ENCODE measurements at places on chromosomes 7 and 10. TPM values are rescaled to one million over a fixed set of nuclear protein-coding genes. Genes with fewer than 3 reads are reported as not detected.

Gene CHST3
- total RNA-seq = 14.5 TPM

Gene ERVW-1
- not detected for total RNA-seq

Gene CACUL1
- total RNA-seq = 12.7 TPM

Gene CDHR3
- total RNA-seq = 1.3 TPM

Gene SPAG6
- total RNA-seq = not detected

Gene CTAGE4
- total RNA-seq = 0.29 TPM

Gene AKR1E2
- total RNA-seq = 18.0 TPM

GRCh38 chr10:95134490-95134889 is 59.5 kb upstream of the ACSM6 start:
- DNase-seq = no peak

DNA sequence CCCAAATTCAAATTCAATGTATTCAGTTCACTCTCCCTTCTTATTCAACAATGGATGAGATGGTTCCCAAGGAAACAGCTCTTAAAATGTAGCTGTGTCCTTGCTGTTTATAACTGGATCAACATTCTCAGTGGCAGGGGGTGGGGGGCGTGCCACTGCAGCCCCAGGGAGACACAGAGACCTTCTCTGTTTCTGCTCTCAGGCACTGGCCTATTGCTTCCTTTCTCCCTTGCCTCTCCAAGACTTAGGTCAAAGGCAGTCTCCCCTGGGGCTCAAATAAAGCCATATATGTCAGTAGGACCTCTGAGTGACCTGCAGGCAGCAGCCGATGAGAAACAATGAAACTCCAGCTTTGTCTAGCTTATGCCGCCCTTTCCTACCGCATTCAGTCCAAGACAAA is 20.7 kb downstream of the VSTM4 start:
- no peak for DNase-seq

DNA sequence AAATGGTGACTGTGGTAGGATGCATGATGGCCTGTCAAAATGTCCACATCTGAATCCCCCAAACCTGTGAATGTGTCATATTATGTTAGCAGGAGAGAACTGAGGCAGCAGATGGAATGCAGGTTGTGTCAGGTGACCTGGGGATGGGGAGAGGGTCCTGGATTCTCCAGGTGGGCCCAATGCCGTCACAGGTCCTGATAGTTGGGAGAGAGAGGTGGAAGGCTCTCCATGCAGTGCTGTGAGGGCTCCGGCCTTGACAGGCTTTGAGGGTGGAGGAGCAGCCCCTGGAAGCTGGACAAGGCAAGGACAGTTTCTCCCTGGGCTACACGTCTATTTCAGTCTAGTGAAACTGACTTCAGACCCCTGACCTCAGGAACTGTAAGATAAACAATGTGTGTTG is 330.9 kb upstream of the ZNF32 start:
- no peak for DNase-seq

GRCh38 chr10:100468322-100468721 is 5.5 kb downstream of the WNT8B start:
- no peak for DNase-seq

DNA sequence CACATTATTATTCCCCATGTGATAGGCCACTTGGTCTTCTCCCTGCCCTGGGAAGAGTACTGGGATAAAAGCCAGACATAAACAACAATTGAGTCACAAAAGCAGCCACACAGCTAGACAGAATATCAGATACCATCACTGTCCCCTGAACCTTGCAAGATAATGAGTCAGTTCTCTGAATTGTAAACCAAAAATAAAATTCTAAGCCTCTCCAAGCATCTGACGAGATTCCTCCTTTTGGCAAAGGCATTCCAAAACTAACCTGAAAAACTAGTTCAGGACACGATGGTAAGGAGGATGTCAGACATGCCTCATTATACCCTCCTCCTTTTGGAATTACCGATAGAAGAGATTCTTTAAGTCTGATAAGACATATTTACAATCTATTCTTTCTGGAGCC is 450.7 kb downstream of the HTR7 start:
- peak; percentile 78 for DNase-seq

DNA sequence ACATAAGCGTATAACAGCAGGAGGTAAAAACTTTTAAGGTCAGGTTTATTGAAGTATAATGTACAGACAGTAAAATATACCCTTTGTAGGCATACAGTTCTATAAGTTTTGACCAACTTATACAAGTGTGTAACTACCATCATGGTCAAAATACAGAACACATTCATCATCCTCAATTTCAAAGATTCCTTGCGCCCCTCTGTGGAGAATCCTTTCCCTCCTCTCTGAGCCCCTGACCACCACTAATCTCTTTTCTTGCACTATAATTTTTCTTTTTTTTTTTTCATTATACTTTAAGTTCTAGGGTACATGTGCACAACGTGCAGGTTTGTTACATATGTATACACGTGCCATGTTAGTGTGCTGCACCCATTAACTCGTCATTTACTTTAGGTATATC is 58.1 kb upstream of the CTTNBP2 start:
- no peak for DNase-seq

DNA sequence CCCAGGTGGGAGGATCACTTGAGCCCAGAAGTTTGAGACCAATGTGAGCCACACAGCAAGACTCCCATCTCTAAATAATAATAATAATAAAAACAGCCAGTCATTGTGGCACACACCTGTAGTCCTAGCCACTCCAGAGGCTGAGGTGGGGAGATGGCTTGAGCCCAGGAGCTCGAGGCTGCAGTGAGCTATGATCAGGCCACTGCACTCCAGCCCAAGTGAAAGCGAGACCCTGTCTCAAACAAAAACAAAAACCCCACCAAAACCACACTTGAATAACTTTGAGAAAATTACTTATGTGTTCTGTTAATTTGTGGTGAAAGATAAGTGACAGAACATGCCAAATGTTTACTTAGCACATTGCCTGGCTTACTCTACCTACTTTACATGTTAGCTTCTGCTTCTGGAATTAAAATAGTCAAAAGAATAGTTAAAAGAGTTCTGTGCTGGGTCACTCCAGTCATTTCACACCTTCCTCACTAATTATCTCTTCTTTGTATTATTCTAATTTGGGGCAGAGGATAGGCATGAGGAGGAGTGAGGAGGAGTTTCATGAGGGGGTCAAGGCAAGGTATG is 9.8 kb downstream of the TMEM60 start:
- no peak for DNase-seq

DNA sequence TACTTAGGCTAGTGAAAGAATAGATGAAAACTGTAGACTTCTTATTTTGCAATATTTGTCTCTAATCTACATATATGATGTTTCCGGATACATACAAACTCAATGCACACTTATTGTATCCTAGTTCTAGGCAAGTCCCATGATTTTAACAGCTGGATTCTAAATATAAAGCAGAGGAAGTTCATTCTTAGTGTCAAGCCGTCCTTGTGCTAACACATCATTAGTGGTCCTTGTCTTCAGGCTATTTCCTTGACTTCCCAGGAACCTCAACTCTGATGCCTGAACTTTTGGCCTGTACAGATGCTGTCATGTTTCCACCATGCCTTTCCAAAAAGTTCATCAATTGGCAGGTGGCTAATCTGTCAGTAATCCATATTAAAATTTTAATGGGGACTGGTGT is 301.9 kb upstream of the DGKB start:
- DNase-seq = peak; percentile 26

DNA sequence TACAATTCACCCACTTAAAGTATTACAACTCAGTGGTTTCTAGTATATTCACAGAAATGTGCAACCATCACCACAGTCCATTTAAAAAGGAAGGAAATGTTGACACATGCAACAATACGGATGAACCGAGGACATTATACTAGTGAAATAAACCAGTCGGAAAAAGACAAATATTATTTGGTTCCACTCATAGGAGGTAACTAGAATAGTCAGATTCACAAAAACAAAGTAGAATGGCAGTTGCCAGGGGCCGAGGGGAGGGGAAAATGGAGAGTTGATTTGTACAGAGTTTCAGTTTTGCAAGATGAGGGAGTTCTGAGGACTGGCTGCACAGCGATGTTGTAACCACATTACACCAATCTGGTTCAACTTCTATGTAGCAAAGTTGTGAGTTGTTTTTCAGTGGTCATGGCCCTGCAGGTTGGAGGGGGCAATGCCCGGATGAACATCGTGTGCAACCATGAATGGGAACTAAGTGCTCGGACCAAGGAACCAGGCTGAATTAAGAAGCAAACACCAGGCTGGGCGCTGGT is 17.6 kb upstream of the TNPO3 start:
- no peak for DNase-seq

GRCh38 chr7:144910411-144910810 is 74.6 kb upstream of the TPK1 start:
- DNase-seq = no peak

GRCh38 chr7:117385363-117386109 is 41.8 kb downstream of the ASZ1 start:
- peak; percentile 30 for DNase-seq

- no peak for DNase-seq
These were observed 135.6 kb downstream of the CHN2 start for GRCh38 chr7:29330136-29330535.

- DNase-seq = no peak
These were observed 78.0 kb downstream of the XPNPEP1 start for GRCh38 chr10:109845308-109845707.

GRCh38 chr7:108972004-108972403 is 402.3 kb downstream of the DNAJB9 start:
- no peak for DNase-seq

GRCh38 chr7:147478796-147479195 is 1111.8 kb upstream of the C7orf33 start:
- DNase-seq = no peak

DNA sequence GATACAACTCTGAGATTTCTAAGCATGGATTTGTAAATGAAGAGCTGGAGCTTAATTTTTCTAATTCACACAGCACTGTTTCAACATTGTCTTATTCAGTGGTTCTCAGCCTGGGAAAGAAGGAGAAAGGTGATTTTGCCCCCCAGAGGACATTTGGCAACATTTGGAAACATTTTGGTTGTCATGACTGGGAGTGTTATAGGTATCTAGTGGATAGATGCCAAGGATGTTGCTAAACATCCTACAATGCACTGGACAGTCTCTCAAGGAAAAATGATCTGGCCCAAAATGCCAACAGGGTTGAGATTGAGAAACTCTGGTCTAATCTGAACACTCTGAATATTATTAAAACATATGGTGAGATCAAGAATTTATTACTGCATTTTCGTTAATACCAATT is 3.8 kb upstream of the CAV2 start:
- DNase-seq = peak; percentile 44

DNA sequence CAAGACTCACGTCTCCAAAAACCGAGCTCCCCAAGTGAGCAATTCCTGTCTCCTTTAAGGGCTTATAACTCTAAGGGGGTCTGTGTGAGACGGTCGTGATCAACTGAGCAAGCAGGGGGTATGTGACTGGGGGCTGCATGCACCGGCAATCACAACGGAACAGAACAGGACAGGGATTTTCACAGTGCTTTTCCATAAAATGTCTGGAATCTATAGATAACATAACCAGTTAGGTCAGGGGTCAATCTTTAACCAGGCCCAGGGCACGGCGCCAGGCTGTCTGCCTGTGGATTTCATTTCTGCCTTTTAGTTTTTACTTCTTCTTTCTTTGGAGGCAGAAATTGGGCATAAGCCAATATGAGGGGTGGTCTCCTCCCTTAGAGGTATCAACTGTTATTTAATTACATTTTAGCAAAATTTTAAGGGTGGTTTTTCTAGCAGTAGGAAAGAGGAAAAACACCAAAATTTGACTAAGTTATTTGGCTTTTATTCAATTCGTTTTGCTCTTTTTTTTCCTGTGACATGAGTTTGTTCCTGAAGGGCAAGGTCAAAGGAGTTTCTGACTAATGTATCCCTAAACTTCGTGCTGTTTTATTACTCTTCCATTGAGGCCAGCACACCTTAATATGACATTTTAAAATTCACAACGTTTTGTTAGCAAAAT is 121.4 kb upstream of the SEC61G start:
- DNase-seq = no peak

DNA sequence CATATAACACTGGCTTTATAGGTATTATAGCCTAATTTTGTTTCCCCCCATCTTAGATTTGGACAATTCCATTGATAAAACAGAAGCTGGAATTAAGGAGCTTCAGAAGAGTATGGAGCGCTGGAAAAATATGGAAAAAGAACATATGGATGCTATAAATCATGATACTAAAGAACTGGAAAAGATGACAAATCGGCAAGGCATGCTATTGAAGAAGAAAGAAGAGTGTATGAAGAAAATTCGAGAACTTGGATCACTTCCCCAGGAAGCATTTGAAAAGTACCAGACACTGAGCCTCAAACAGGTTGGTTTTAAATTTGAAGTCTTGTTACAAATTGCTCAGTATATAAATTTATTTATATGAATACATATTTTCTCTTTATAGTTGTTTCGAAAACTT is 34.1 kb downstream of the SMC3 start:
- no peak for DNase-seq

DNA sequence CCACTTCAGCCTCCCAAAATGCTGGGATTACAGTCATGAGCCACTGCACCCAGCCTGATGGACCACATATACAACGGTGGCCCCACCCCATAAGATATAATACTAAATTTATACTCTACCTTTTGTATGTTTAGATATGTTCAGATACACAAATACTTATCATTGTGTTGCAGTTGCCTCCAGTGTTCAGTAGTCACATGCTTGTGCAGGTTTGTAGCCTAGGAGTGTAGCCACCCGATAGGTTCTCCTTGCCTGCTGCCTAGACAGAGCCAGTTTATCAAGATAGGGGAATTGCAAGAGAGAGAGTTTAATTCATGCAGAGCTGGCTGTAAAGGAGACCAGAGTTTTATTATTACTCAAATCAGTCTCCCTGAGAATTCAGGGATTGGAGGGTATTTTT is 9.6 kb downstream of the CCL24 start:
- no peak for DNase-seq

DNA sequence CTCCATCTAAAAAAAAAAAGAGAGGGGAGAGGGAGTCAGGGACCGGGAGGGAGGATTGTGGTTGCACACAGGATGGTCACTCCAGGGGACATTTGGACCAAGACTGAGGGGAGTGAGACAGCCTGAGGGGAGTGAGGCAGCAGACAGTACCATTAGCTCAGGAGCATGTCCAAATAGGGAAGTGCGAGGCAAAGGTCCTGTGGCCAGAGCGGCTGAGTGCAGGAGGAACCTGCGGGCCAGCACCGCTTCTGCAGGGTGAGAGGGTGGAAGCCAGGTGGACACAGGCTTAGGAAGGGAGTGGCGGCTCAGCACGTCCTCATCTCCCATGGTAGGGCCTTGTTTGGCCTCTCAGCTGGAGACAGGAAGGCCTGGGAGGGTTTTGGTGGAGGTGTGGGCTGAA is 48.9 kb upstream of the PFKFB3 start:
- DNase-seq = no peak

DNA sequence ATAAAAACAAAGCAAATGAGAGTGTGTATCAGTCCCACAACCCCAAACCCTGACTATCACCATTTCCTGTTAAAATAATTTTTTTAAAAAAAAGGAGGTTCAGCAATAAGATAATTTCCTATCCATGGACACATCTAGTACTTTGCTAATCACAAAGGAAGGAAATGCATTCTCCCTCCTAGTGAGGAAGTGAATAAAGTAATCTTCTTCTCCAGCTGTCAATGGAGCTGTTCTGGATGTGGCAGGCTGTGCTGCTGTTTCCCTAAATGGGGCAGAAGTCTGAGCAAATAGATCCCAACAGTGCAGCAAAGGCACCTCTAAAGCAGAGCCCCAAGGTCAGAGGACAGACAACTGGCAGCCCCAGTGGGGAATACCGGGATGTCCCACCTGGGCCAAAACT is 540.0 kb downstream of the KCNMA1 start:
- no peak for DNase-seq

All from RPMI7951 (cell line).